CD4-positive, alpha-beta T cell treated with Interleukin-4 for 1 hour (primary cell): ENCODE measurements at places on chromosomes 1 and 21.

GRCh38 chr1:182147136-182147820 is 85.8 kb upstream of the ZNF648 start:
- peak; percentile 72 for DNase-seq

- DNase-seq = peak; percentile 79
These were observed 9.1 kb upstream of the MTFR1L start for GRCh38 chr1:25810341-25811299.

- DNase-seq = no peak
These were observed 169.2 kb downstream of the DHRS3 start for GRCh38 chr1:12448746-12449177.

- no peak for DNase-seq
These were observed 55.9 kb downstream of the HSPG2 start for GRCh38 chr1:21881250-21881649.

GRCh38 chr1:171372418-171373084 is 58.6 kb downstream of the FMO4 start:
- no peak for DNase-seq

GRCh38 chr1:153072806-153073726 is 1.7 kb upstream of the SPRR2B start:
- no peak for DNase-seq

- no peak for DNase-seq
These were observed 222.0 kb downstream of the TOMM20 start for GRCh38 chr1:234906654-234907053.

GRCh38 chr1:75964760-75965408 is 32.7 kb upstream of the ASB17 start:
- DNase-seq = no peak

DNA sequence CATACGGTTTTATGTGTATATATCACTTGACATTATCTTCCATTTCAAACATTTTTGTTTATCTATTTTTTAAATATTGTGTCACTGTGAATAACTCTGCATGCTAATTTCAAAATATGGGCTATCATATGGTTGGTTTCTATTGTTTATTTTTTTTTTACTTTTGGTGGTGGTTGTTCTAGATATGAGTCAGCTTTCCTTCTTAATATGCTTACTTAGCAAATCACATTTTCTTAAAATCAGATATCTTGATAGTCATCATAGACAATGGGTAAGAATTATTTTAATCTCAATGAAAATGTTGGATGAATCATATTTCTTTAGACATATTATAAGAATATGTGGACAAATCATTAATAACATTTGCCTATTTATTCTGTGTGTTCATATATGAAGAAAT is 881.5 kb downstream of the BRINP3 start:
- DNase-seq = no peak

DNA sequence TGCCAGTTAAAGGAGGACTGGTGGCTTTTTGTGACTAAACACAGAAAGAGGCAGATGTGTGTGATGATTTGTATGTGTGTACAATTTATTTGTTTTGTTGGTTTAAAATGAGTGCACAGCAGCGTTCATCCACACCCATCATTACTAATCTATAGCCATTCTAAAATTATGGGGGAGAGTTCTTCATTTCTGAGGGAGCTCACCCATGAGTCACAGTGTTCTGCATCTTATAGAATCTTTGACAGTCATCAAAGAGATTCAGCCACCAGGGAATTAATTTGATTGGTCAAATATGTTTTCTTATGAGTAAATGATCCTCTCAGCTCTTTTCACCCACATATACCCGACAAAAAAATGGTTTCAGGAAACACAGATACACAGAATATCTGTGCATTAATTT is 147.9 kb downstream of the GREM2 start:
- no peak for DNase-seq

DNA sequence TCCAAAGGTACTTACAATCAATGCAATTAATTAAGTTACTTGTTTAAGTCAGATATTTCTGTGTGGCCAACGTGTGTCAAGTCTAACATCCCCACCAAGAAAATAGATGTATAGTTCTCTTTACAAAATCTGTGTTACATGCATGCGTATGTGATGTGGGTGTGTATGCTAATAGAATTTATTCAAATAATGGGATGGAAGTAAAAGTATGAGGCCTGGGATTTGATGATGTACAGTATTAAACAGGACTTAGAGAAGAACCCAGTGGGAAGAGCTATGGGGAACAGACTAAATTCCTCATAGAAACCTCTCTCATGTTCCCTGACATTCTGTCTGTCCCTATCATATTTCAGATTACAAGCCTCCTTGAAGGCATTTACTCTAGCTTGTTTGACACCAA is 72.5 kb downstream of the IFI44 start:
- DNase-seq = no peak

DNA sequence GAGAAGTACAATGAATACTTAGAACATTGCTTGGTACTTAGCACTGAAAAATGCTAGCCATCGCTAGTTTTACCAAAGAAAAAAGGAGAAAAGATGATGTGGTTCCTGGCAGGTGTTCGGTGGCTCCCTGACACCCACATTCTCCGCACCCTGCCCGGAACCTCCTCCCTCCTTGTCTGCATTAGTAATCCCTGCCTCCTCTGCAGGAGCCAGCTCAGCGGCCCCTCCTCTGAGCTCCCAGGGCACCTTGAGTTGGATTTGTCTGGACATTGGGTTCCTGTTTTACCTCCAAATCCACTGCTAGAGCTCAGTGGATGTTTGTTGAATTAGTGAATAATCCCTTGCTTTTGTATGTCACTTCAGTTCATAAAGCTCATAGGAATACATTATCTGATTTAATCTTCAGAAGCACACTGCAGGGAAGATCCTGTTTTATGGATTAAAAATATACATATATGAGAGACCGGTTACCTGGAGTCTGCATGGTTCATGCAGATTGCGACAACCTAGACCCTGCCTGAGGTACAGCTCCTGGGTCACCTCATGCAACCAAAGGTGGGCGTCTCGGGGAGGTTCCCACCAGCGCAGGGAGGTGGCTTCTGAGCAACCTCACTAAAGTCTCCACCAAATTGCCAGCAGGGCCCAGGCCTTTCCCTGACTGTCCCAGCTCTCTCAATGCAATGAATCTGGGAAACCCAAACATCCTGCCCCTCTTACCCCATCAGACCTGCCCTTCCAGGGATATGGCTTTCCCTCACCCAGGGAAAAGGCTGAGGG is 24.2 kb downstream of the PCAT6 start:
- no peak for DNase-seq

DNA sequence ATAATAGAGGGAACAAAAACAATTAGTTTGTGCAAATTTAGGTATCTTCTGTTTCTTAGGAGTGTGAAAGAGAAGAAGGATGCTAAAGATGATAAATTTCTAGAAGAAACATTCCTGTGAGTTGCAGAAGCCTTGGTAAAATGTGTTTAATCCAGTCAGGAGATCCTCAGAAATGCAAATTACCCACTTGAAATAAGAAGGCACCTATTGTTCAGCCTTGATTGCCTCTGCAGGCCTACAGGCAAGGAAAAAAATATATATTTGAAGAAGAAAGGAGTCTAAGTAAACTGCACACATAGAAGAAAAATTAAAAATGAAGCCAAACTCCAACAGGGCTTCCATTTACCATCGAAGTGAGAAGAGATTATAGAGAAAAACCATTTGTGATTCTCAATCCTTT is 51.0 kb upstream of the LHX8 start:
- no peak for DNase-seq

DNA sequence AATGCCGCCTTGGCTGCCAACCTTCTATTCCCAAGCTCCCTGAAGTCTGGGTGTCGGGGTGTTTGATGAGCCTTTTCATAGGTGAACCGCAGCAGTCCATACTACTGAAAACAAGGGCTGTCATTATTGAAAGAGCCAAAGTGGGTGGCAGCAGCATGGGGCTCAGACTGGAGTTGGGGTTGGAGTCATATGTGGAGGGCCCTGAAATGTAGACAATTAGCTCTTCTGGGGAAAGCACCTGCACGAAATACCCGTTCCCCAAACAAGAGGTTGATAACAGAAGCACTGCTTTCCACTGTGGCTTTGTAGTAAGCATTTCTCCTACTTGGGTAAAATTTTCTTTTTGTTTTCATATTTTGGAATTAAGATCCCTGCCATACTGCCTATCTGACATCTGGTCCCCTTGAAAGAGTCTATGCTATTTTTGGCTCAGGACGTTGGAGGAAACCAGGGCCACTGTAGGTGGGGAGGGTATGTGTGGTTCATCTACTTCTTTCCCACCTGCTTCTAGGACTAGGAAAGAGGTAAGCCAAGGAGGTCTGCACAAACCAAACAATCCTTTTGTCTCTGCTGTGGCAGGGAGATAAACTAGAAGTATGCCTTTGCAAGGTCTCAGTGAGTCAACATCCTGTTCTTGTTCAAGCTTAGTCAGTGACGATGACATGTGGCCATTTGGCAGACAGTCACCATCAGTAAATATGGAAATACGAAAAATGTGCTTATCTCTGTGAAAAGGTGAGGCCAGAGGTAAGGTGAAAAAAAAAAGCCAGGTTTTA is 197.0 kb upstream of the UBE2U start:
- no peak for DNase-seq

DNA sequence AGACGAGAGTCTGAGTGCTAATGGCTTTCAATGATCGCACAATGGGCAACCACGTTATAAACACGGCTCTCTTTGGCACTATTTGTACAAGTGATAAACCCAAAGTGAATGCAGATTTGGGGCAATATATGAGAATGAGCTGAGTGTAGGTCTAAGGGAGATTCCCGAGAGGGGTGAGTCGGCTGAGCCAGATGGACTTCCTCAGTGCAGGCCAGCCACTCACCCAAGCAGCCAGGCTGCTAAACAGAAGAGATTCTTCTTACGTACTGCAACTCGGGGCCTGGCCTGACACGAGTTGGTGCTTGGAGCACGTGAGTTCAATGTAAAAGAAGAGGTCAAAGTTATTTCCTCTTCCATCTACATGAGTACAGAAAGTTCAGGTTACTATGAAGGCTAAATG is 6.2 kb upstream of the MIXL1 start:
- no peak for DNase-seq

GRCh38 chr1:4044967-4045366 is 144.9 kb upstream of the C1orf174 start:
- no peak for DNase-seq
